Astrocyte (in vitro differentiated cells and primary cell): ENCODE measurements at places on chromosomes 7 and 10. TPM values are rescaled to one million over a fixed set of nuclear protein-coding genes. Genes with fewer than 3 reads are reported as not detected.

Gene GRID1
- 0.48 and 0.75 TPM in 2 replicates for total RNA-seq

Gene CYP2C9
- not detected in 2 replicates for total RNA-seq

Gene CTTNBP2
- total RNA-seq: 3.5 and 4.9 TPM in 2 replicates

Gene GRM3
- not detected in 2 replicates for total RNA-seq

GRCh38 chr7:135644154-135644553, 18.2 kb upstream of the STMP1 start:
- DNase-seq: no peak

- peak; percentile 92 for DNase-seq
These were observed 297.3 kb upstream of the LYZL1 start for GRCh38 chr10:28991333-28992270.

DNA sequence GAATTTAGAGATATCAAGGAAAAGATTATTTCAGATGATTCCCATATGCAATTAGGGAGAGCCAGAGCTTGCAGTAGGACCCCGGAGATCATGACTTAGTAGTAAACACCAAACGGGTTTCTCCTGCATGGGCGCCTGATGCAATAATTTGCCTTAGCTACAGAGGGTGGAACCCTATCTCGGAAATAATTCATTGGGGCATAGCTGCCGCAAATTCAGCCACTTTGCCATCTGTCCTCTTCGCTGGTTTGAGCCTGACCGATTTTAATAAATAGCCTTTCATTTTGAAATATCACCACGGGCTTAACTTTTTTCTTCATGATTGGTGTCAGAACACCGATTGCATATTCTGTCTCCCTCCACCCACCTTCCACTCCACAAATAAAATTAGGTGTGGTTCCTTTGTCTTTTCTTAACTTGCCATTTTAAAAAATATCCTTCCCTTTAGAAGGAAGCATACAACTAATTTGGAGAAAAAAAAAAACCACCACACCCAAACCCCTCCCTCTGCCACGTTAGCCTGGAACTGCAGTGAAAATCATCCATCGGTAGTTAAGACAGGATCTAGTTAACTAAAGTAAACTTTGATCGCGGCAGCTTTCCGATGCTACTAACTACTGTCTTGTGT, 1.4 kb downstream of the GARS1 start:
- no peak for DNase-seq

- DNase-seq: no peak
These were observed 84.2 kb upstream of the FAM133B start for GRCh38 chr7:92674379-92674778.

DNA sequence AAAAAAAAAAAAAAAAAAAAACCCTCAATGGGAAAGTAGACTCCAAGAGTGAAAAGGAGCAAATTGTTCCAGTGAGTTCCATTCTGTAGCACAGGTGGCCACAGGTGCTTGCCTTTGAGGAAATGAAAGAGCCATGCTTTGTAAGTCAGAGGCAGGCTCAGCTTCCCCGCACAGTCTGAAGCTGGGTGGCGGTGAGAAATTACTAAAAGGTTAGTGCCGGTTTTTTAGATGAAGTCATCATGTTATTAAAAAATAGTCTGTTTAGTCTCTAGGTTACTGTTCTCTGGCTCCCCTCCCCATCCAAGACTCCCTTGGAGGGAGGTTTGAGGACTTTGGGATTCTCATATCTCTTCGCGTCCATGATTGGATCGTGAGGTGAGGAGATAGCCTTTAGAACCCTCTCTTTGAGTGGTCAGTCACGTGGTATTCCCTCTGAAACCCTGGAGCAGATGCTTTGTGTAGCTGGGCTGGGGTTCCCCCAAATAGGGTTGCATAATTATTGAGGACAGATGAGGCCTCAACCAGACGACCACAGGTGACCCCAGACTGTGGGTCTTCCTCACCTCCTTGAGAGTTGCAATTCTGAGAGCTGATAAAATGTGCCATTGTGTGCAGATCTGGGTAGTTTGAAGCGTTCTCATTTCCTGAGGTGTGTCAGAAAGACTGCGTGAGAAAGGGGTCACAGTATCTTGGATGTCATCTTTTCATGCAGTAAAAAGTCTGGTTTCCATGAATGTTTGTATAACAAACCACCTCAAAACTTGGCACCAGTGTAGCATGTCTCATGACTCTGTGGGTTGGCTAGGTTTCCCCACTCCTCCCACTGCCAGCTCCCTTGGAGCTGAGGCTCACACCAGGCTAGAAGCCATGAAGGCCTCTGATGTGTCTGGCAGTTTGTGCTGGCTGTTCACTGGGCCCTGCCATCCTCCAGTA, 27.1 kb downstream of the OGDH start:
- peak; percentile 97 for DNase-seq

GRCh38 chr10:11658801-11659368, 47.4 kb upstream of the USP6NL start:
- DNase-seq: no peak

GRCh38 chr10:98959379-98959778, 276.3 kb downstream of the HPSE2 start:
- no peak for DNase-seq

DNA sequence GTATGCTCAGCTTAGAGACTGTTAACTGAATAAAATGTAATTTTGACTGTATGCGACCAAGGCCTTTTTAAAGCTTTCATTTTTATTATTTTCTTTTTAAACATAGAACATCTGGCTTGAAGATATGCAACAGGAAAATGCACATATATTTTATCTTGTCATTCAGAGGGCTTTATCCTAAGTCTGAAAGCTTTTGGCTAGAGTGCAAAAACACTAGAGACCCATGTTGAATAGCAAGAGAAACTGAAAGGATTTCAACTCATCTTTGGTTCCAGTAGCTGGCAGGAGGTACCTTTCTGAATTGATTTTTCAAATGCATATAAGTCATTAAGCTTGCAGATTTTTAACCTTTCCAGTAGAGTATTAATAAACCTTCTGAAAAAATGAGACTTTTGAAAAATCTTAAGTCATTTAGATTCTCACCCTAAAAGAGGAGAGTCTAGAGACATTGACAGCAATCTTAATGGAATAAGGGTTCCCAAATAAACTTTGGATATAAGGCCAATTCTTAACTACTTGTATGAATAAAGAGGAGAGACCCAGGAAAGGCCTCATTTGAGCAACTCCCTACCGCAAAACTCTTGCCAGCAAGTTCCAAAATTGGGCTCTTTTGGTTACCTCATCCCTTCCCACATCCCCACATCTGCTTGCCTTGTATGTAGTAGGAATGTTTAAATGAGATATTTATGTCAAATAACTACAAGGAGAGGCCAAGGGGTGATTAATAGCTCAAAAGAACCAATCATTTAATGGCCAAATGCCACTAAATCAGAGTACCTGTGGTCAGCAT, 454.4 kb downstream of the HTR7 start:
- peak; percentile 27 for DNase-seq

DNA sequence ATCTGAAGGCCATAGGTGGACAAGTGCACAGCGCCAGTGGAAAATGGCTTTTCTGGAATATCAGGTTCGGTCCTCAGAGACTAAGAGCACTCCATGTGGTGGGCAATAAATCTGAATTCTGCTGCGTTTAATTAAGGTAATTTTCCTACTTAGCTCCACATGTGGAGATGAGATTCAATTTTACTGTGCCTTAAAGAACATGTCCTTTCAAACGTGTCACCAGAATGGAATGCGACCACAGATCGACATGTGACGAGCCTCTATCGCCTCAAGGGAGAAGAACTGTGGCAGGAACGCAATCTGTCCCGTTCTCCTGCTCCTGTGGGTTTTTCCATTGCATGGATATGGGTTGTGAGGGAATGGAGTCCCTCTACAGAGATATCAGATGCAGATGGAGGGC, 205.3 kb upstream of the ZNF32 start:
- DNase-seq: peak; percentile 74

DNA sequence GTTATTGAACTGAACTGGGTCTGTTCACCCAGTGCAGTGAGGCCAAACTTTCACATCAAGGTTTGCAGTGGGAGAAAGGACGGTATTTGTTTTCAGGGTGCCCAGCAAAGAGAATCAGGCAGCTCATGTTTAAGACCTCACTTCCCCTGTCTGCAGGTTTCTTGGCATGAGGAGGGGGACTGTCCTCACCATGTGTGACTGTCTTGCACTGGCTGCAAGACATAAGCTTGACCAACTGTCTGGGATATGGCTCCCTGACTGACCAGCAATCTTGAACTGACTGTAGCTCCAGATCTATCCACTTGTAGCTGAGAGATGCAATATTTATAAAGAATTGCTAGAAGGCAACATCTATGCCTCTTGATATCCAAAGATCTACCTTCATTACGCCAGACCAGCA, 39.9 kb downstream of the RAMP3 start:
- no peak for DNase-seq

- DNase-seq: no peak
These were observed 99.1 kb upstream of the PDGFA start for GRCh38 chr7:618539-619367.
